ENCODE measurements at places on chromosomes 12 and 14.
A peak's percentile ranks its signal among the peaks of the same experiment; 100 is the strongest.

DNA sequence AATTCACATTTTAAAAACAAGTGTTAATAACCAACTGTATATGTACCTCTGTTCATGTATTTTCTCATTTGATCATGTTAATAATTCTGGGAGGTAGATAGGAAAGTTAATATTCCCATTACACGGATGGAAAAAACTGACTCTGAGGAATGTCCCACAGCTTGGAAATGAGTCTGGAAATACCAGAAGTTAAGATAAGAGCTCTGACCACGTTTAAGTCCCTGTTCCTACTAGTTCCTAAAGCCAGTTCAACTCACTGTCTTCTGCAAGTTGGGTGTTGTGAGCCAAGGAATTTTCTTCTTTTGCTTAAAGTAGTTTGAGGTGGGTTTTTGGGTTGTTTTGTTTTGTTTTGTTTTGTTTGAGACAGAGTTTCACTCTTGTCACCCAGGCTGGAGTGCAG lies 104.5 kb downstream of the TMEM30B start:
- no peak for DNase-seq

- no peak for DNase-seq
These were observed 161.2 kb downstream of the DAD1 start for GRCh38 chr14:22427771-22428231.

DNA sequence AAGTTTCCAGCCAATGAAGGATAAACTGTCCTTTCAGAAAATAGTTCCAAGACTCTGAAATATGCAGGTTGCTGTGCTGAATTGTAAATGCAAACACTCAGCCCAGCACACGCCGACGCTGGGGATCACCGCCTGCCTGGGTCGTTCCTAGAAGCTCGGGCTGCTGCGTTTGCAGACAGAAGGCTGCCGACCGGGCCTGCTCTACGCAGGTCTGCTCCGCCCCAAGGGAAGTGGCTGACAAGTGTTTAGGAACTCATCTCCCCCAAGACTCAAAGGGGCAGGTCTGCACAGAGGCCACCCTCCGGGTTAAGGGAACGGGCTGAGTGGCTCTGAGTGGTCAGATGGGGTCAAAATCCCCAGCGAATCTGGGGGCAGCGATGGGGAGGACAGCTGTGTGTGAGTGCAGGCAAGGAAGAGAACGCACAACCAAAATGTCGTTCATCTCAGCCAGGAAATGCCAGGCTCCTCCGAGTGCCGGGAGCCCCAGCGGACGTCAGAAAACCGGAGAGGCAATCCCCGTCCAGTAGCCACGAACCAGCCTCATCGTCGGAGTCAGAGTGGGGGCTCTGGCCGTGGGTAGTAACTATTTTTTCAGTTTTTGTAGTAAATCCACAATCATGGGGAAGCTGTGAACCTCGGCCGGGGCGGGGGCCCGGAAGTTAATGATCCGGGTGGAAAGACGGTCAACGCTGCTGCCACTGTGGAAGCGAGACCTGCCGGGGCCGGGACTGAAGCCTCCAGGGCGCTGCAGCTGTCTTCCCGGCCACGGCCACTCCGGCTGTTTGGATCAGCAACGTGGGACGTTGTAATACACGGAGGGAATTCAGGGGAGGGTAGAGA lies 6.0 kb downstream of the GALNT9 start:
- no peak for DNase-seq

DNA sequence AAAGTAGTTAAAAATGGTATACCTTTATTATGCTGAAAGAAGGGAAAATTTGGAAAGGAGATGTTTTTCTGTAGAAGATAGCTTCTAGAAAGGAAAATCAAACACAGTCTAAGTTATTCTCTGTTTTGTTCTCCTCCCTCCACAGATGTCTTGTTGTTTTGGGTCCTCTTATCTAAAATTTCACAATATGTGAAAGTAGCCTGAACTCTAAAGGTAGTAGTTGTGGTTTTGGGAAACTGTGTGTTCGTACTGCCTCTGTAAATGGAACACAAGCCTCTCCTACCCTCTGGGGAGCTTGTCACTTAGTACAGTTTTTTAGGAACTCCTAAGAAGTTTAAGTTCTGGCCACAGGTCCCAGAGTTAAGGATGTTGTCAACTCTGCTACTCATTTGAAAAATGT lies 112.6 kb downstream of the CRADD start:
- DNase-seq: no peak

GRCh38 chr12:67299526-67299925 lies 30.4 kb downstream of the CAND1 start:
- no peak for DNase-seq

- no peak for DNase-seq
These were observed 179.7 kb downstream of the RGS6 start for GRCh38 chr14:72111911-72112310.

DNA sequence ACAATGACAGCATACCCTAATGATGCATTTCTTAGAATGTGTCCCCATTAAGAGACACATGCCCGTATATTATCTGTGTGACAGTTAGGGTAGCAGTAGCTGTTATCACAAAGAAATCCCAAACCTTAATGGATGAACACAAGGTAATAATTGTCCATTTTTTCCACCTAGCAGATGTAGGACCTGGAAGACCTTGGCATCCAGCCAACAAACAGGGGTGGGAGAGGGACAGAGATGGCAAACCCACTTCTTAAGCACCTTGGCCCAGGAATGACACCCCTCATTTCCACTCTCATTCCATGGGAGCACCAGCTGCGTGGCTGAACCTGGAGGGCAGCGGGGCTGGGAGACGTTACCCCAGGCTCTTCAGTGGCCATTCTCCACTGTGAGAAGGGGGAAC lies 679.0 kb downstream of the AACS start:
- DNase-seq: no peak

DNA sequence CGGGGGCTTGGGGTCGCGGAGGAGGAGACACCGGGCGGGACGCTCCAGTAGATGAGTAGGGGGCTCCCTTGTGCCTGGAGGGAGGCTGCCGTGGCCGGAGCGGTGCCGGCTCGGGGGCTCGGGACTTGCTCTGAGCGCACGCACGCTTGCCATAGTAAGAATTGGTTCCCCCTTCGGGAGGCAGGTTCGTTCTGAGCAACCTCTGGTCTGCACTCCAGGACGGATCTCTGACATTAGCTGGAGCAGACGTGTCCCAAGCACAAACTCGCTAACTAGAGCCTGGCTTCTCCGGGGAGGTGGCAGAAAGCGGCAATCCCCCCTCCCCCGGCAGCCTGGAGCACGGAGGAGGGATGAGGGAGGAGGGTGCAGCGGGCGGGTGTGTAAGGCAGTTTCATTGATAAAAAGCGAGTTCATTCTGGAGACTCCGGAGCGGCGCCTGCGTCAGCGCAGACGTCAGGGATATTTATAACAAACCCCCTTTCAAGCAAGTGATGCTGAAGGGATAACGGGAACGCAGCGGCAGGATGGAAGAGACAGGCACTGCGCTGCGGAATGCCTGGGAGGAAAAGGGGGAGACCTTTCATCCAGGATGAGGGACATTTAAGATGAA lies 630 bp downstream of the FOS start:
- DNase-seq: peak; percentile 20

DNA sequence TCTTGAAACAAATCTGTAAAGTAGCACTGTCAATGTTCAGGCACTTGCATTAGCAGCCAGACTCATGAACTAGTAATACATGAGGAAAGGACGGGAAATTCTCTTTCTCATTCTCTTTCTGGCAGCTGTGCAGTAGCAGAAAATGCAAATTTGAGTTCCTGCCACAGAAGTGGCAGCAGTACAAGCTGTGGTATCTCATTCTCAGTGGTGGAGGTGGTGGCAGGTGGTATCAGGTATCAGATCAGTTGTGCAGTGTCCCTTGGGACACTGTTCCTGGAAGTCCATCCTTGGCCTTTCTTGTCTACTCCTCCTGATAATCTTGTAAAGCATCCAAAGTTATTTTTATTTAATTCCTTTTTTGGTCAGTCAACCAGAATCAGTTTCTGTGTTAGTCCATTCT lies 103.0 kb downstream of the C12orf42 start:
- no peak for DNase-seq

- DNase-seq: no peak
These were observed 39.9 kb downstream of the MYO1H start for GRCh38 chr12:109387425-109388166.

- DNase-seq: no peak
These were observed 1332.2 kb upstream of the FLRT2 start for GRCh38 chr14:84197704-84198103.

DNA sequence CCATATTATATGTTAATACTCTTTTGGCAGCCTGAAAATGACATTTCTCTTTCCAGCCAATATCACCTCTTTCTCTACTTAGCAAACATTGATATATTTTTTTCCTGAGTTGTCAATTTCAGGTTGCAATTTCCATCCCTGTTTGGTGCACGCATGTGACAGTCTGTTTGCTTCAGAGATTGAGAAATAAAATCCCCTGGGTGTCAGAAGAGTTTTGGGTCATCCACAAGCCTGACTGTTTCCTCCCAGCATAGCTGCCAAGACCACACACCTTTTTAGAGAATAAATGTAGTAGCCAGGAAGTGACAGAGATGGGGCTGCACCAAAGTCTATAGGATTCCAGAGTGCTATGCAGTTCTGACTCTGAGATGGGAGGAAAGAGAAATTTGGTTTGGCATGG lies 144.9 kb upstream of the NOS1 start:
- no peak for DNase-seq

All from SW 1271 (cell line).